ENCODE measurements at places on chromosomes 16 and 17. TPM values are rescaled to one million over a fixed set of nuclear protein-coding genes. Genes with fewer than 3 reads are reported as not detected.

CAVIN1 gene
- 447 TPM for total RNA-seq

RTN4RL1 gene
- 9.3 TPM for total RNA-seq

CES4A gene
- 3.3 TPM for total RNA-seq

COX4I1 gene
- total RNA-seq: 811 TPM

SPHK1 gene
- 44.8 TPM for total RNA-seq

RETREG3 gene
- total RNA-seq: 26.7 TPM

ASPHD1 gene
- total RNA-seq: 26.3 TPM

EPN3 gene
- total RNA-seq: 0.19 TPM

KRTAP4-5 gene
- not detected for total RNA-seq

GNAO1 gene
- 0.61 TPM for total RNA-seq

KRTAP9-4 gene
- total RNA-seq: not detected

HOXB13 gene
- 1.8 TPM for total RNA-seq

HEATR9 gene
- total RNA-seq: not detected

FAM20A gene
- total RNA-seq: not detected

KRTAP16-1 gene
- not detected for total RNA-seq

MYO15A gene
- 0.73 TPM for total RNA-seq

DOC2B gene
- total RNA-seq: 1.7 TPM

SOST gene
- not detected for total RNA-seq

SLC5A11 gene
- total RNA-seq: 0.24 TPM

Measured in A549 treated with Mapracorat at 1 μM for 4 hours (cell line).